Epithelial cell of proximal tubule (primary cell): ENCODE measurements at places on chromosomes 1 and 21. TPM values are rescaled to one million over a fixed set of nuclear protein-coding genes. Genes with fewer than 3 reads are reported as not detected.

BRDT gene
- total RNA-seq, result not detected in 2 replicates

DISC1 gene
- 3.1 and 4.0 TPM in 2 replicates for total RNA-seq

CCDC27 gene
- not detected in 2 replicates for total RNA-seq

HTR6 gene
- total RNA-seq, result not detected in 2 replicates

RAB7B gene
- total RNA-seq, result not detected in 2 replicates

SYNC gene
- 6.6 and 10.3 TPM in 2 replicates for total RNA-seq
